CD4-positive, alpha-beta T cell treated with Interleukin-2 at 100 ng/mL for 4 hours (primary cell): ENCODE measurements at places on chromosomes 5 and 9.
A peak's percentile ranks its signal among the peaks of the same experiment; 100 is the strongest.

DNA sequence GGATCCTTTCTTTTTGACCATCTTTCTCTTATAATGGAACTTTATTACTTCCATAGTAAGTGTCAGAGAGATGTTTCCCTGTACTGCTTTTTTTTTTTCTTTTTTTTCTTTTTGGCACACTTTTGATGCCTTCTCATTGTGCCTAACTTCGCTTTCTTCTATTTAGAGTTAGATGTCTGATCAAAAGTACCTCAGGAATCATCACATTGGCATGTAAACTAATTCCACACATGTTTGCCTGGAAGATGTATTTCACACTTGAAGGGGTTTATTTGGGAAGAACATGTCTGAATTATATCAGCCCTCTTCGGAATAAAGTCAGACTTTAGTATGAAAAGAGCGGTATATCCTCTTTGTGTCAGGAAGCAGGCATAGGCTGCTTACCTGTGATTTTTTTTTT lies 35.1 kb downstream of the SMARCA2 start:
- no peak for DNase-seq

- peak; percentile 65 for DNase-seq
Observed at GRCh38 chr9:35844628-35845270, 15.7 kb downstream of the TMEM8B start.

GRCh38 chr5:93596676-93597490 lies 13.9 kb downstream of the NR2F1 start:
- no peak for DNase-seq

- no peak for DNase-seq
Observed at GRCh38 chr9:94680020-94680419, 40.7 kb upstream of the FBP1 start.

DNA sequence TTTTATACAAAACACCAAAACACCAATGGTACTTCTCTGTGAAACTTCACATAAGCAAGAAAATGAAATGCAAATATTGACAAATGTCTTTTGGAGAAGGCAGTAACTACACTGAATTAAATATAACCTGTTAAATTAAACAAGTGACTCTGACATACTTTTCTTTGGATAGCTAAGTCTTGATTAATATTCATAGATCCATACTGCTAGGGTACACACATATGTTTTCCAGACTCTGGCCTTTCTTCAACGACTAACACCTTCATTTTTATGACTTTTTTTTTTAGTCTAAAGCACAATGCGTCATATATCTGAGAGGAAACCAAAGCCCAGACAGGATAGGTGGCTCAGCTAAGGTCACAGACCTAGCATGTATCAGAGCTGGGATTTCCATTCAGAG lies 263.7 kb downstream of the TENT4A start:
- no peak for DNase-seq

- no peak for DNase-seq
Observed at GRCh38 chr5:78001197-78001596, 225.1 kb upstream of the TBCA start.

DNA sequence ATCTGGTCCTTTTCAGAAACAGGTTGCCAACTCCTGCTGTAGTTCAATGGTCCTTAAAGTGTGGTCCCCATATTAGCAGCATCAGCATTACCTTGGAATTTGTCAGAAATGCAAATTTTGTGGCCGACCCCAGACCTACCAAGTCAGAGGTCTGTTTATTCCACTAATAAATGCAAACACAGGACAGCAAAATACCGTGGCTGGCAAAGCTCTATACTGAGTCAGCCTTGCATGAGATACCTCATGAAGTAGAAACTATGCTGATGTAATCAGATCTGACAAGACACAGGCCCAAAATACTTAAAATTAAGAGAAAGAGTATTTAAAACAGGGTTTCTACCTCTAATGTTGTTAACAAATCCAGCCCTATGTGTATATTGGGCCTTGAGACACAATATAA lies 3.0 kb downstream of the GOLM1 start:
- no peak for DNase-seq

DNA sequence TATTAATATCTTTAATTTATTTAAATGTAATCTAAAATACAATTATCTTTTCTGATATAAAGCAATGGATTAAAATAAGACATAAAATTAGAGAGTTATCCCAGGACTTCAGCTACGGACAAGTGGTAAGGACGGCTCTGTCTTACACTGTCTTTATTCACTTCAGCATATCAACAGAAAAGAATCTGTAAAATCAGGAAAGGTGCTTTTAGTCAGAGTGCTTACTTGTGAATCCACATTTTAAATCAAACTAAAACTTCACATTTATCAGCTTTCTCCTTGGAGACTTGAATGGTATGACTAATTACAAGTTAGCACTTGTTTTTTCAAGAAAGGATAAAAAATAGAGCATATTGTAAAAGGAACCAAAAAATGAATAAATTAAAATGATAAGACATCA lies 39.3 kb downstream of the ST8SIA4 start:
- DNase-seq: no peak

GRCh38 chr9:100027543-100027942 lies 71.3 kb downstream of the ERP44 start:
- DNase-seq: no peak

DNA sequence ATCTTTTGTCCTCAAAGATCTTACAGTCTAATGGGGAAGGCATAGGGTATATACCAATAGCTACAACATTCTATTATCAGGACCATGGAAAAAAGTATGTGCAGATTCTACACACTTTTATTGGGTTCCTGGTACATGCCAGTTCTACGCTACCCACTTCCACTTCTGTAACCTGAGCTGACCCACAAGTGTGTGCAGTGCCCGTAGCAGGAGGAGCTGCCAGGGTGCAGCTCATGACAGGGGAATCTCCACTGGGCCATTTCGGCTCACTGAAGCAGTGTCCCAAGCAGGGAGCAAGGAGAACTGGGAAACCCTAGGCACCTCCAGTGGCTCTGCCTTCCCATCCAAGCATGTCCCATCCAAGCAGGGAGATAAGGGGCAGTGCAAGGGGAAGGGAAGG lies 60.4 kb downstream of the FOXI1 start:
- no peak for DNase-seq

- no peak for DNase-seq
Observed at GRCh38 chr9:3403315-3403714, 122.5 kb downstream of the RFX3 start.

DNA sequence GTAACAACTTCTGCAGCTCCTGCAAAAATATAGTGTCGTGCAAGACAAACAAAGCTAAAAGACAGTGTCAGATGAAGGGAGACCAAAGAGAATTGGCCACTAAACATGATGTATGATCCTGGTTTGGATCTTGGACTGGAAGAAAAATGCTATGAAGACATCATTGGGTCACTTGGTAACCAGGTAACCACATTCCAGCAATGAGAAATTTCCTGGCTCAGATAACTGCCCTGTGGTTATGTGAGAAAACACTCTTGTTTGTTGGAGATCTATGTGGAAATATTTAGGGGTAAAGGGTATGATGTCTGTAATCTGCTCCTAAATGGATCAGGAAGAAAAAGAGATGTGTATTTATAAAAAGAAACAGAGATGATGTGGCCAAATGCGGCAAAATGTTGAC lies 45.5 kb upstream of the ANKRD33B start:
- no peak for DNase-seq

GRCh38 chr9:35001803-35002502 lies 12.4 kb downstream of the DNAJB5 start:
- DNase-seq: peak; percentile 19

GRCh38 chr5:54946306-54946819 lies 39.0 kb downstream of the ESM1 start:
- DNase-seq: no peak

GRCh38 chr9:127084076-127085039 lies 38.1 kb downstream of the ANGPTL2 start:
- DNase-seq: no peak

GRCh38 chr5:61330845-61331406 lies 1.1 kb upstream of the ZSWIM6 start:
- DNase-seq: peak; percentile 74

- no peak for DNase-seq
Observed at GRCh38 chr5:132505641-132506040, 15.1 kb upstream of the IRF1 start.

GRCh38 chr5:2036885-2037284 lies 154.2 kb upstream of the IRX4 start:
- DNase-seq: no peak

DNA sequence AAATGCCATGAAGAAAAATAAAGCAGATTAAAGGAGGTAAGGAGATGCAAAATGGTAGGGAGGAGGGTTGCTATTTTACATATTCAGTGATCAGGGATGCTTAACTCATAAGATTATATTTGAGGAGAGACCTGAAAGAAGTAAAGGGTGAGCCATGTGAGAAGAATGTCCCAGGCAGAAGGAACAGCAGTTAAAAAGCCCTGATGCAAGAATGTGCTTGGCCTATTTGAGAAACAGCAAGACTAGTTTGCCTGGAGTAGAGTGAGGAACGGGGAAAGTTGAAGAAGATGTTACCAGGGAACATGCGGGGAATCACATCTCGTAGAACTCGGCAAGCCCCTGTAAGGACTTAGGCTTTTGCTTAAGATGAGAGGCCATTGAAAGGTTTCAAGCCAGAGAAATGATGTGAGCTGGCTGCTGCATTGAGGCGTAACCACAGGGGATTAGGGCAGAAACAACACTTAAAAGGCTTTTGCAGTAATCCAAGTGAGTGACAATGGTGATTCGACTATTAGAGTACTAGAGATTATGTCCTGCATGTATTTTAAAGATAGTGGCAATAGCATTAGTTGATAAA lies 198.7 kb downstream of the VPS13A start:
- no peak for DNase-seq

GRCh38 chr9:5596173-5596572 lies 32.7 kb upstream of the RIC1 start:
- DNase-seq: no peak

- DNase-seq: no peak
Observed at GRCh38 chr5:137754961-137755762, 999 bp upstream of the HNRNPA0 start.

GRCh38 chr9:138024831-138025291 lies 147.3 kb downstream of the CACNA1B start:
- no peak for DNase-seq

DNA sequence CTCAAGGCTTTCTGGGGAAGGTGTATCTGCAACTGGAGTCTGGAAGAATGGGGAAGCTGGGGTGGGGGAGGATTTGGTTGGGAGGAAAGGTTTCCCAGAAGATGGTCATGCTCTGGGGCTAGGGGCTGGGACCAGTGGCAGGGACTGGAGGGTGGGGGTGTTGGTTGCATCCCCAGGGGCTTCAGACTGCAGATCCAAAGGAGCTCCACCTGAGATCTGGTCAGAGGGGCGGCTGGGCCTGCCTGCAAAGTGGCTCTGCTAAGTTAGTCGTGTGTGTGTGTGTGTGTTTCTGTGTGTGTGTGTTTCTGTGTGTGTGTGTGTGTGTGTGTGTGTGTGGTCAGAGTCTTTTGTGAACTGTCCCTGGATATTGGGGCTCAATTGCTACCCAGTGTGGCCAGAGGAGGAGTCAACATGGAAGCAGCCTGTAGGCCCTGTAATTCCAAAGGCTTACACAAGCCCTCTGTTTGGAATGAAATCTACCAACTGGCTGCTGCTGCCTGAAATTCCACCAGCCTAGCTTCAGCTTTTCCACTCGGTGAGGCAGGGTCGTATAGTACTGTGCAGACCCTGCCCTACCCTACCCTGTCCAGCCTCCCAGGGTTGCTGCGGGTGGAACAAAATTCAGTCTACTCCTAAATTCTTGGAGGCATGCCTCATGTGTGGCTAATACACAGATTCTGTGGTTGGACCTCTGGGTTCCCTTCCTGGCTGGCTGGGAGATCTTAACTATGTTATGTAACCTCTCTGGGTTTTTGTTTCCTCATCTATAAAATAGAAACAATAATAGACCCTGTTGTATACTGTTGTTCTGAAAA lies 12.5 kb upstream of the SYNPO start:
- DNase-seq: no peak

- no peak for DNase-seq
Observed at GRCh38 chr5:148660346-148660660, 6.0 kb upstream of the HTR4 start.

GRCh38 chr9:86529496-86530275 lies 175.5 kb upstream of the TUT7 start:
- no peak for DNase-seq
